ENCODE measurements at places on chromosomes 2 and 18. TPM values are rescaled to one million over a fixed set of nuclear protein-coding genes. Genes with fewer than 3 reads are reported as not detected.
A peak's percentile ranks its signal among the peaks of the same experiment; 100 is the strongest.

The UPP2 gene
- total RNA-seq: not detected

The TRIB2 gene
- total RNA-seq: 43.8 TPM

- no peak for DNase-seq
These were observed 568.8 kb upstream of the ZEB2 start for GRCh38 chr2:145088756-145089155.

The CIB4 gene
- total RNA-seq: not detected

GRCh38 chr2:112305132-112305531, 29.7 kb downstream of the ZC3H6 start:
- DNase-seq: no peak

The AAMP gene
- 89.7 TPM for total RNA-seq

GRCh38 chr18:74256190-74256589, 35.6 kb downstream of the CYB5A start:
- DNase-seq: no peak

GRCh38 chr2:119723784-119724467, 35.8 kb upstream of the PTPN4 start:
- peak; percentile 28 for DNase-seq

DNA sequence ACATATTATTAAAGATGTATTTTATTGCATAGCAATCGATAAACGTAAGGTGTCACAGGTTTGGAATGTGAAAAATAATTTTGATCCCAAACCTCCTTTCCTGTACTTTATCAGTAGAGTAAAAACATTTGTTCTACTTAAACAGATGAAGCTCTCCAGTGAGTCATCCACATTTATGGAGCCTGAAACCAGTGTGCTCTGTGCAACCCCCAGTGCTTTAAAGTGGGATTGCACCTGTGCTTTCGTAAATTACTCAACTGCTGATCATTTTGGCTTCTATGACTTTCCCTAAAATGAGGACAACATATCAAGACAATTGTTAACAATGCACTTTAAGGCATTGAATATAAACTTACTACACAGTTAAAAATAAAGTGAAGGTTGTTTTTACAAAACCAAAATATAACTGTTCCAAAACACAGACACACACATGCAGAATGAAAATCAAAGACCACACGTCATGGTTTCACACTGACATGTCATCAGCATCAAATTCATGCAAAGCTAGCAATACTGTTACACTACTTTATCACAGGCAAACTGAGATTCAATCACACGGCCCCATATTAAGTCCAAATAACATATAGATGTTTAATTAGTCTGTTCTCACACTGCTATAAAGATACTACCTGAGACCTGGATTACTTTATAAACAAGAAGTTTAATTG, 9.7 kb downstream of the TMEM18 start:
- no peak for DNase-seq

The DNAJC5G gene
- not detected for total RNA-seq

The GDF7 gene
- 1.2 TPM for total RNA-seq

DNA sequence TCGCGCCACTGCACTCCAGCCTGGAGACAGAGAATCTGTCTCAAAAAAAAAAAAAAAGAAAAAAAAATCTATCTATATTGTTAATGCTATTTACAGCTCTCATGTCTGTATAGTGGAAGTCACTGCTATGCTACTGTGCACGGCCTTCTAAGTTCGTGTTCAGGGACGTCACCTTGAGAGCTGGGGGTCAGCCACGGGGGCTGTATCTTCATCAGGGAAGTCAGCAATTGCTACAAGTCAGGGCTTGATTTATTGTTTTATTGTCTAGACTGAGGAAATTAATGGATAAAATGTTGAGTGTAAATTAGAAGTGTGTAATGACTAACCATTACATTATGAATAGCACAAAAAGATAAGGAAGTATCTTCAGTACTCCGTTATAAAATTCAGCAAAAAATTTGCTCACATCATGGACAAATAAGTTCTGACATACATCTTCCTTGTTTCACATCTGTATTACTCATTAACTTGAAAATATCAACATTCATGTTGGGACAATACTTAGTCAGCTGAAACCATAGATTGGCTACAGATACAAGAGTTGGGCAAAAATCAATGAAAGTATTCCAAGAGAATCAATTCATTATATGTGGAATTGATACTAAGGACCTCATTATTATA, 136.6 kb upstream of the SEC11C start:
- no peak for DNase-seq

The SH3RF3 gene
- 20.4 TPM for total RNA-seq

GRCh38 chr2:61074100-61074499, 8.4 kb downstream of the SANBR start:
- DNase-seq: no peak

The STPG4 gene
- not detected for total RNA-seq

- no peak for DNase-seq
These were observed 2.6 kb downstream of the GTF3C2 start for GRCh38 chr2:27353762-27354596.

DNA sequence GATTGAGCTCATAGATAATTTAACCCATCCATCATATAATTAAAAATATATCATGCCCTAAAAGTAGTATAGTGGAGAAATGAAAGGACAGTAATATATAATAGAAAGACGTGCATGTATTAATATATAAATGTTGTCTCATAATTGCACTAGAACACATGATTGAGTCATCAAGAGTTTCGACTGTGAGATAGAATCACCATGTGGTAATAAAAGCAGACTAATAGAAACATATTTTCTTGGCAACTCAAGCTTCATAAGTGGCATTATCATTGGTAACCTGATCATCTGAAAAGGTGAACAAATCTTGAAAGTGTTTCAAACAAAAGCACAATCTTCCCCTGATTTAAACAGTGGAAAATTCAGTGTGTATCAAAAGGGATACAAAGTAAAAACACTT, 188.8 kb downstream of the CYRIA start:
- DNase-seq: no peak

DNA sequence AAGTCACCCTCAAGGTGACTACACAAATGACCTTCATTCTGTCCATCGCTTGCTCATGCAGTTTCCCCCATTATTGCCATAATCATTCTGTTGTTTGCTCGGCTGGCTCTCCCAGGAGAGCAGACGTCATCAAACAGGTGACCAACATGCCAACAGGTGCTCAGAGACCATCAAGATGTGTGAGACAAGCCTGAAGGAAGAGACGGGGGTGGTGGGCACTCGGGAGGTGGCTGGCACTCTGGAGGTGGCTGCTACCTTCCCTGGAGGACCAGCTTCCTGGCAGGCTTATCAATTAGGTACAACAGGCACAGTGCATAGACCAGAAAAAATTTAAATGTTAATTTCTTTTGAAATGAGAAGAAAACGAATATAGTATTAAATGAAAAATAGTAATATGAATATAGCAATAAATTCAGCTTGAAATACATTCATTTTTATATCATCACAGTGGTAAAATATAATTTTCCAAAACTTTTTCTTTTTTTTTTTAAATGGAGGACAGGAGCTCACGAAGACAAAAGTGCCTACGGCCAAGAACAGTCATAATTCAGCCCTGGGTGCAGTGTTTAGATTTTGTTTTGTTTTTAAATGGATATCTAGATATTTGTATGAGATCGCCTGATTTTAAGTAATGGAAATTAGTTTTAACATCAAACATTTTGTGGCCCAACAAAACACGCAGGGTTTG, 16.9 kb upstream of the HAAO start:
- peak; percentile 53 for DNase-seq

DNA sequence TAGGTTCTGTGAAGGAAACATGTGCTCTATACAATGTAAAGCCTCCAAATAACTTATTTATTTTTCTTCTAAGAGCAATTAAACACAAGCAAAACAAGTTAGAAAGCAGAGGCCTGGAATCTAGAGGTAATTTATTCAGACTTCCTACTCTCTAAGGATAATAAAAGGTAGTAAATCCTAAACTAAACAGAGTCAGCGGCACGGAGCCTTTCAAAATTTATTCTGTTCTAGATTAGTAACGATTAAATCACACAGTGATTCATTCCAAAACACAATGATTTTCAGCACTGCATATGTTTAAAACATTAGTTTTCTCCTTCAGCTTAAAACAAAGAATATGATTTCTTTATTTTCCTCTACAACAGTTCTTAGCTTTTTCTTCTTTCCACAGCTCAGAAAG, 160.9 kb downstream of the FBXO15 start:
- DNase-seq: no peak

The EGR4 gene
- total RNA-seq: not detected

- no peak for DNase-seq
These were observed 633.2 kb upstream of the PKDCC start for GRCh38 chr2:41414486-41415230.

DNA sequence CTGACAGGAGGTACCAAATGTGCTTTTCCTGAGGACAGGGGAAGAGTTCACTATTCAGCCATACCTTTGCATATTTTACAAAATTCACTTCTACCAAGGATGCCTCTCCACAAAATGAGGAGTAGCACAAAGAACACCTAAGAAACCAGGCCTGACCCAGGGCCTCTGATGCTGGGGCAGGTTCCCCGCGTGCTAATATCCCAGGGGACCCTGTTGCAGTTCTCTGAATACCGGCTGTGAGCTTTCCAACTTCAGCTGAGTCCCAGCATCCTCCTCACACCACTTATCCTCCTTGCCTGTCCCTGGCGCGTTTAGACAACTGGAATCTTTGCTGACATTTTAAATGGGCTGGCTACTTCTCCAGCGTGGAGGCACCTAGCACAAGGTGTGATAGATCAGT, 142.3 kb downstream of the BCL2 start:
- no peak for DNase-seq

The CPLX4 gene
- not detected for total RNA-seq

GRCh38 chr2:143183804-143184463, 54.7 kb downstream of the ARHGAP15 start:
- DNase-seq: no peak

GRCh38 chr2:8892111-8892510, 54.7 kb upstream of the KIDINS220 start:
- DNase-seq: no peak

DNA sequence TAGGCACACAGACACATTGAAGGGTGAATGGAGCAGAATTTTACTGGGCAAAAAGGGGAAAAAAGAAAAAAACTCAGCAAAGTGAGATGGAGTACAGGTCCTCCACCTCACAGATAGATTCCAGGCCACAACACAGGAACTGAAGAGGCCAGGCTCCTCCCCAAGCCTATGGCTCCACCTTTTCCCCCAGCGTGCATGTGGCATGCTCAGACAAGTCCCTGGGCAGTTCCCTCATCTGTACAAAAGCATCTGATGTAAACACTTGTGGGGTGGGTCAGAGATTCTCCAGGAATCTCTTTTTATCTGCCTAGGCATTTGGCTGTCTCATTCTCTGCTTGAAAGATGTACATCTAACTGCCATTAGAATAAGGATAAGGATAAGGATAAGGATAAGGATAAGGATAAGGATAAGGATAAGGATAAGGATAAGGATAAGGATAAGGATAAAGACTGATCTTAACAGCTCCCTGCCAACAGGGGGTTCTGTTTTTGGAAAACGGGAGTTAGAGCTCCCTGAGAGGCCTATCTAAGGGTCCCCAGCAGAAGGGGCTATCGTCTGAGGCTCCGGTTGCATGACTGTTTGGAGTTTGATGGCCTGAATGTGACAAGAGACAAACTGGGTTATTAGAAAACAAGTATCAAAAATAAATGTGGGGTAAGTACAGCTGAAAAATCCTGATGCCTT, 17.2 kb upstream of the ASXL3 start:
- DNase-seq: no peak

The CNTNAP5 gene
- total RNA-seq: not detected

The TCF4 gene
- total RNA-seq: 159 TPM

The POTEI gene
- not detected for total RNA-seq

DNA sequence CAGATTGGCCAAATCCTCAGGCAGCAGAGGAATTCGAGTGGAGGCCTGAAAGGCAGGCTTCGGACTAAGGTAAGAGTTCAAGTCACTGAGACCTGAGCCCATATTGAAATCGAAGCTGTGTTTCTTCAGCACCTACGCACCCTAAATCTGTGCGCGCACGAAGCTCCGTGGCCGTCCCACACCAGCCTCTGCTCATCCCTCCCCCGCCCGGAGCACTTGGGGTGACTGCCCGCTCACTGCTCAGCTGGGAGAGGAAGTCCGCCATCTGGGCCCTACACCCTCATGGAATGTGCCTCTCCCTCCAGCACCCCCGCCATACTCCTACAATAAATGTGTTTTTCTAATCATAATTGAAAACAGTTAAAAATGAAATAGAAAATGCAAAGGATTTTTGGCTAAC, 734.5 kb downstream of the GALR1 start:
- no peak for DNase-seq

- no peak for DNase-seq
These were observed 916.7 kb downstream of the CPS1 start for GRCh38 chr2:211473116-211473515.

The SERPINB3 gene
- total RNA-seq: not detected

DNA sequence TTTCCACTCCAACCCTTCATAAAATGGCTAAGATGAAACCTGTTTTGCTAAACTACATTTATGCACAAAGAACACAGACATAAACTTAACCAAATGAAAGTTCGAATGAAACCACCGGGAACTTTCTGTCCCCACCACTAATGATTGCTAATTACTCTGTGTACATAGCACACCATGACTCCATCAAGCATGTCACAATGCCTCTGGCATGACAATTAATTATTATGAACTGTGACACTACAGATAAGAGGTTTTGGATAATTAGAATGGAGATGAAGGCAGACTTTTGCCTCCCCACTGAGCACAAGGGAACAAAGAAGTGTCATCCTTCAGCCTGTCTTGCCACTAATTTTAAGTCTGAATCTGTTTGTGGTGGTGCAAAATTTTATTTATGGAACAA, 1.5 kb downstream of the DAPL1 start:
- DNase-seq: no peak

DNA sequence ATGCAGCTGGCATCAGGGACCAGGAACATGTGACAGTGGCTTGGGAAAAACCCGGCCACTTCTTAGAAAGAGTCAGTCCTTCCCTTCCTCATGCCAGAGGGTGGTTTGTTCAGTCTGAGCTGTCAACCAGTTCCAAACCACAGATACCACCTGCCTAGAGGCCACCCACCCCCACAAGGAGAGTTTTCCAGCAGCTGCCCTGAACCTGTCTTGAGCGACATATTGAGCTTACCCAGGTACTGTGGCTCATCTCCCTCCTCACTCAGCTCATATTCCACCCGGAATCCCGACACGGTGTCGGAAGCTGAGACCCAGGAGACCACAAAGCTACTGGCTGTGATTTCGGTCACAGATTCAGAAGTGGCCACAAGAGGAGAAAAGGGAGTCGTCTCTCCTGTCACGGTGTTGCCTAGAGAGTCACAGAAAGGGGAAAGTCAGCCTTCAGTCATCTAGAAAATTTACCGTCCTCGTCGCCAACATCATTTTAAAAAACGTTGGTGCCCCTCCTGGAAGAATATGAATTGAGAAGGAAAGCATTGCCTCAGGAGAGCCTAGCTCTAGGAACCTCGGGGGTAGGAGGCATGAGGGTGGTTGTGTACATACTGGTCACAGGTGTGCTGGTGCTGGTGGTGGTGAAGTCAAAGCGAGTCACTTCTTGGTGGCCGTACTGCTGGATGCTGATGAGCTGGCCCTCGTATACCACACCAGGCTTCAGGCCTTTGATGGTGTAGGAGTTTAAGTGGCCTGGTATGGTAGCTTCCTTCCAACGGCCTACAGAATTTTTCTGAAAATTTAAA, 26.3 kb downstream of the FN1 start:
- no peak for DNase-seq

GRCh38 chr2:142065700-142066099, 65.1 kb downstream of the LRP1B start:
- no peak for DNase-seq

Measured in mesenteric fat pad (tissue), 1 donor.